PC-9 (cell line): ENCODE measurements at places on chromosomes 1 and 21. TPM values are rescaled to one million over a fixed set of nuclear protein-coding genes. Genes with fewer than 3 reads are reported as not detected.

The CDK18 gene
- total RNA-seq: 35.3 and 36.2 TPM in 2 replicates

The PLEKHN1 gene
- total RNA-seq: 9.1 and 11.9 TPM in 2 replicates

The GNG5 gene
- 69.9 and 98.8 TPM in 2 replicates for total RNA-seq

The FCRL6 gene
- not detected in 2 replicates for total RNA-seq

DNA sequence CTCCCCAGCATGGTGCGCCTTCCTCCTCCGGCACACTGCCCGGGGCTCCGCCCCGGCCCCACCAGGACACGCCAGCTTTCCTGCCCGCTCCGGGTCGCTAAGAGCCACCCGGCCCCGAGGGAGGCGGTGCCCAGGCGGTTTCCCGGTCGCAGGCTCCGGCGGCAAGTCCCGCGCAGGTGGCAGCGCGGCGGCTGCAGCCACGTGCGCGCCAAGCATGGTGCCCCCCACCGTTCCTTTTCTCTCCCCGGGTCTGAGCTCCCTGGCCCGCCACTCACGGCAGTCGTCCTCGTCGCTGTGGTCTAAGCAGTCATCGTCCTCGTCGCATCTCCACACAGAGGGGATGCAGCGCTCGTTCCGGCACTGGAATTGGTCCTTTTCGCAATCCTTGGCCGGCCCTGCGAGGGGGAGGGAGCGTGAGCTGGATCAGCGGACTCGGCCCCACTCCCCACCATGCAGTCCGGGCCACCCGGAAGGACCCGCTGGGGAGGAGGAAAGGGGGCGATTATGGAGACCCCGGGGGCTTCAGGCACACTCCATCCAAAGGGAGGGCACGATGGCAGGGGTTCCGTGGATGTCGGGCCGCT lies 1.2 kb downstream of the LRP8 start:
- peak overlapping the region; percentile 75 for H3K4me3 ChIP-seq
- no peak for DNase-seq
- H3K4me1 ChIP-seq: peaks cover 31% of the 10 kb centered on the region
- peaks cover 21% of the 10 kb centered on the region for H3K36me3 ChIP-seq

DNA sequence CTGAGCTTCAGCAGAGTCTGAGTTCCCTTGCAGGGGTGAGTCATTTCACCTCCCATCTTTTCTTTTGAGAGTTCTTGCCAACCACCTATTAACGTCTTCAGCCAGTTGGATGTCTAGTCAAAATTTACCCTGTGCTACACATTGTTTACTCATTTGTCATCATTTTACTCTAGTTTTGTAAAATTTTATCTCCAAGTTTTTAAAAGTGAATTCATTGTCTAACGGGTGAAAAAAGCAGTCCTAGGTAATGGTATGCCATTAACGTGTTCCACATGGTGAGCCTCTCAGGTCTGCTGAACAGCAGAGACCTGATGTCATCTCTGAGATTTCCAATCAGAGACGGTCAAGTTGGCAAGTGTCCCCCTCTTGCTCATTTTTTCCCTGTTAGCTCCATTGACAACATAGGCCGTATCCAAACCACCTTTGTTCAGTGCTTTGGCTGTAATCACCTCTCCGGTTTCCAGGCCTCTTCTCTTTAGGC lies 85.4 kb downstream of the TBX15 start:
- H3K4me1 ChIP-seq: no peaks in the 10 kb centered on the region
- no peak for DNase-seq
- H3K27ac ChIP-seq: no peak overlapping the region
- H3K4me3 ChIP-seq: no peak overlapping the region
- H3K36me3 ChIP-seq: no peaks in the 10 kb centered on the region

- no peak for DNase-seq
- H3K4me1 ChIP-seq: peaks cover 12% of the 10 kb centered on the region; the same call in 1 of the 2 replicates
- H3K27me3 ChIP-seq: no peaks in the 10 kb centered on the region
These were observed 24.1 kb downstream of the TRIM45 start for GRCh38 chr1:117097443-117097842.

DNA sequence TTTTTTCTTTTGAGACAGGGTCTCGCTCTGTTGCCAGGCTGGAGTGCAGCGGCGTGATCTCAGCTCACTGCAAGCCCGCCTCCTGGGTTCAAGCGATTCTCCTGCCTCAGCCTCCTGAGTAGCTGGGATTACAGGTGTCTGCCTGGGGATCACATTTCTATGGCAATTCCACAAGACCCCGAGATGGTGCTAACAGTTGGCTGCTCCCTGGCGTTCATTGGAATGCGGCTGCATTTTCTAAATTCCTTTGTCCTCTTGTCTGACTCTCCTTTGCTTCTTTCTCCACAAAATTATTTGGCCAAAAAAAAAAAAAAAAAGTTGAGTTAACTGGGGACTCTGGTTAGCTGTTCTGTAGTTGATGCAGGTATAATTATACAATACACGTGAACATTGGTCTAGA lies 176.4 kb downstream of the ETS2 start:
- H3K36me3 ChIP-seq: no peaks in the 10 kb centered on the region
- H3K27ac ChIP-seq: no peak overlapping the region
- DNase-seq: peak; percentile 36
- no peak overlapping the region for H3K4me3 ChIP-seq
- peaks cover 15% of the 10 kb centered on the region for H3K4me1 ChIP-seq

GRCh38 chr1:201270616-201271390 lies 12.5 kb upstream of the PKP1 start:
- H3K27me3 ChIP-seq: no peaks in the 10 kb centered on the region
- no peaks in the 10 kb centered on the region for H3K36me3 ChIP-seq
- H3K4me1 ChIP-seq: peaks cover 50% of the 10 kb centered on the region
- no peak overlapping the region for H3K27ac ChIP-seq
- no peak overlapping the region for H3K4me3 ChIP-seq
